ENCODE measurements at places on chromosomes 11 and 22.

DNA sequence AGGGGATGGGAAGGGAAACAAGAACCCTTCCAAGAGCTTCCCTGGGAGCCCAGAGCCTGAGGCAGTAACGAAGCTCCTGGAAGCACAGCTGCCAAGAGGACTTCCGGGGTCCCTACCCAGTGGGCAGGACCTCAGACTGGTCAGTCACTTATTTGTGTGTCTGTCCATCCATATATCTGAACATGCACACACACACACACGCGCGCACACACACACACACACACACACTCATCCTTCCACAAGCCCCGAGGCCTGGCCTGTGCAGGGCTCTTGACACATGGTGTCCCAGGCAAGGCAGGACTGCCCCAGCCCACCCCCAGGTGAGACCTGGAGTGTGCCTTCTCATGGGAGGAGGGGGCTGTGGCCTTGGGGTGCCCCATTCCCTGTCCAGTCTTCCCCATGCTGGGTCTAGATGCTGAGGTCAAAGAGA, 44.9 kb downstream of the IGLL5 start:
- no peak for DNase-seq

- DNase-seq: no peak
Measured at GRCh38 chr11:133903056-133903455, 53.7 kb downstream of the IGSF9B start.

DNA sequence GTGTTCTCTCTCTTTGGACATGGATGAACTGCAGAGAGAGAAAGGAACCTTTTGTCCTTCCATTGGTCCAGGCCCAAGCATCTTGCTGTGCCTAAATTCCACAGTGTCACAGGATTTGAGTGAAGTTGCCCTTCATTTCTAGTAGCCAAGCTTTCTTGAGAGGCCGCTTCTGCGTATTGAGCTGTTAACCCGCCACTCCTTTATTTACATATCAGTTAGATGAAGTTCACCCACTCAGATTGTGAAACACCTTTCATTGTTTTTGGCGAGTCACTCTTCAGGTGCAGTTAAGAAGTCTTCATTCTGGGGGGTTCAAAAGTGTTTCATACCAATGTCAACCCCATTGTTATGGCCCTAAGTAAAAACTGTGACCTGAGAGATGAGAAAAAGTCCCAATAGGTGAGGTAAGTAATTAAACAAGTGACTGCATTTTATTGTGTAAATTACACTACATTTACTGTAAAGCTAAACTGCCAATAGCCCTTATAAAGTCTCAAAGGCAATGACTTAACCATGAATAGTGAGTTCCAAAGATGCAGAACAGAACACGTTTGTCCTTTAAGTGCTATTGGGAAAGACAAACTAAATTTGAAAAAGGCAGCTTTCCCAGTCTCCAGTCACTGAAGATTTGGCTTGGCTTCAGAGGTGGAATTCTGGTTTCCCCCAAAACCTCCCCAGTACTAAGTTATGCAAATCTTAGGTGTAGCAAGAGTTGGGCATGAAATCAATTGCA, 61.0 kb downstream of the APIP start:
- DNase-seq: no peak

DNA sequence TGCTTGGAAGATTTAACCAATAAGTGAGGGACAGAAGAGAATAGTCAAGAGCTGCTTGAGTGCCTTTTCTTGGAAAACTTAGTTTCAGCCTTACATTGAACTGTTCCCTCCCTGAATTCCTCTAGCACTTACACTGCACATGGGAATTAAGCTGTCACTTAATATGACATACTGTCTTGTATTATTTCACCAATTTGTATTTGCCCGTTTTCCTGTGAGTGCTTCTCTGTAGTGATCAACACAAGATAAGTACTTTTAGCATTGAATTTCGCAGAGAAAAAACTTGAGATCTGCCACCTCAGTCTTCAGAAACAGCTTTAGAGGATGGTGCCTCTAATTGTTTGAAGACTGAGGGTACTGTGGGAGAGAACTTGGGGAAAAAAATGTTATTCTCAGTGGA, 3.7 kb downstream of the SPCS2 start:
- DNase-seq: no peak

- no peak for DNase-seq
Measured at GRCh38 chr11:61332281-61332796, 566 bp downstream of the DDB1 start.

GRCh38 chr11:110524238-110524637, 94.5 kb downstream of the FDX1 start:
- no peak for DNase-seq

GRCh38 chr11:12017865-12018453, 9.5 kb upstream of the DKK3 start:
- no peak for DNase-seq

Data from H1 (cell line).